ENCODE measurements at places on chromosomes 1 and 21. TPM values are rescaled to one million over a fixed set of nuclear protein-coding genes. Genes with fewer than 3 reads are reported as not detected.

- H3K27ac ChIP-seq: no peak overlapping the region
- H3K4me3 ChIP-seq: no peak overlapping the region
- peaks cover 16% of the 10 kb centered on the region for H3K36me3 ChIP-seq
- no peak for DNase-seq
- no peaks in the 10 kb centered on the region for H3K4me1 ChIP-seq
Observed at GRCh38 chr1:59737638-59738037, 77.1 kb upstream of the HOOK1 start.

- H3K27ac ChIP-seq: no peak overlapping the region
- DNase-seq: no peak
- H3K27me3 ChIP-seq: no peaks in the 10 kb centered on the region
- H3K4me1 ChIP-seq: peaks cover 30% of the 10 kb centered on the region
Observed at GRCh38 chr1:156594190-156594589, 2.6 kb downstream of the NAXE start.

- peak within 1 kb of the TSS; percentile 58 for H3K27ac ChIP-seq
- peaks cover 38% of the 10 kb centered on the region for H3K4me1 ChIP-seq
- H3K4me3 ChIP-seq: peak within 1 kb of the TSS; percentile 39
- peaks cover 10% of the 10 kb centered on the region for H3K27me3 ChIP-seq
- no peaks in the 10 kb centered on the region for H3K36me3 ChIP-seq
Observed at GRCh38 chr21:44353191-44353970, at the start of gene TRPM2. Gene TRPM2 (plus strand): TSS chr21:44353621. CDS start chr21:44353701, 80 bp downstream.

The NPPB gene
- total RNA-seq: not detected

GRCh38 chr1:101964708-101965107 is 32.0 kb downstream of the OLFM3 start:
- no peak for DNase-seq
- no peak overlapping the region for H3K27ac ChIP-seq
- H3K4me3 ChIP-seq: no peak overlapping the region
- H3K27me3 ChIP-seq: peaks cover 2% of the 10 kb centered on the region

DNA sequence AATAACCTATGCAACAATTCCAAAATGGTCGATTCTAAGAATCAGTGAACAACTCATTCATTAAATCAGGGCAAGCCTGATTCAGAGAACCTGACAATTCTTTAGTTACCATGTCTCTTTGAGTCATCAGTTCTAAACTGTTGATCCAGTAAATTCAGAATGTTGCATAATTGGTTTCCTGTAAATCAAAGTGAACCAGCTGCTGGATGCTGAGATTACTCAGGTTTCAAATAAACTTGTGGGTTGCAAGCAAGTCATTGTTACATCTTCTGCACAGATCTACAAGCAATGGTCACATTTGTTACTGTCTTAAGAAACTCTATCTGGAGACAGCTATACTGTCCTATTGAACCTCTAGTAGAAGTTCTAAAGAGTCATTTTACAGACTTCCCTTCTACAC is 16.5 kb downstream of the PLA2G2D start:
- H3K4me1 ChIP-seq: peaks cover 2% of the 10 kb centered on the region
- H3K27ac ChIP-seq: peak overlapping the region; percentile 6
- H3K27me3 ChIP-seq: peaks cover 3% of the 10 kb centered on the region
- no peaks in the 10 kb centered on the region for H3K36me3 ChIP-seq
- no peak for DNase-seq

DNA sequence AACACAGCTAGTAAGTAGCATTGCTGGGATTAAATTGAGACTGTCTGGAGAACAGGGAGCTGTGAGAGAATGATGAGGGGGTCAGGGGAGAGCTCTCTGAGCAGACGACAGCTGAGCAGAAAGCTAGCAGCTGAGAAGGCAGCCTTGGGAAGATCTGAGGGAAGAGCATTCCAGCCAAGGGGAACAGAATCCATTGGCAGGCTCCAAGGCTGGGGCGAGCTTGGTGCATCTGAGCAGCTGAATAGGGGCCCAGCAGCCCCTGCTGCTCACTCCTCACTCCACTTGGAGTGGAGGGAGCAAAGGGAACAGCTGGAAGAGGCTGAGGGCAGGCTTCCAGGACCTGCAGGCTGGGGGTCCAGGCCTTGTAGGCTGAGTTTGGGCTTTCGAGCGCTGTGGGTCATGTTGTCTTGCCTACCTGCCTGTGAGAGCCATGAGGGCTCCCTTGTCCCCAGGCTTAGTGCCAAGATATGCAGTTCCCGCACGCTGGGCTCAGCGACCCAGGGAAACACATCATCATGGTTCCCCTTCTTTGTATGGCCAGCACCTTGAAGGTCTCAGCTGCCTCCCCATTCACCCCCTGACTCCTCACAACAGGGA is 10.5 kb downstream of the ACOT11 start:
- H3K36me3 ChIP-seq: no peaks in the 10 kb centered on the region
- H3K4me3 ChIP-seq: no peak overlapping the region
- no peaks in the 10 kb centered on the region for H3K4me1 ChIP-seq
- H3K27ac ChIP-seq: no peak overlapping the region

The CSF3R gene
- not detected for total RNA-seq

DNA sequence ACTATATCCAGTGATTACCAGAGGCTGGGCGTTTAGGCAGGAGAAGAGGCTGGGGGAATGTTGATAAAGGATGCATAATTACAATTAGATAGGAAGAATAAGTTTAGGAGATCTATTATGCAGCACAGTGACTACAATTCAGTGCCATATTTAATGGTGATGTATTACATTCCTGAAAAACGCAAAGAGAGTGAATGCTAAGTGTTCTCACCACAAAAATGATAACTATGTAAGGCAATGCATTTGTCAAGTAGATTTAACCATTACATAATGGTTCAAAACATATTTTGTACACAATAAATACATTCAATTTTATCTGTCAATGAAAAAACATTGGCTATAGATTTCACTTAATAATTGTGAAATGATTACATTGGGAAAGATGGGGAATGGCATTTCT is 548.9 kb downstream of the NUF2 start:
- H3K4me3 ChIP-seq: no peak overlapping the region
- no peak for DNase-seq
- H3K4me1 ChIP-seq: no peaks in the 10 kb centered on the region
- H3K27me3 ChIP-seq: no peaks in the 10 kb centered on the region
- no peaks in the 10 kb centered on the region for H3K36me3 ChIP-seq

The ANKRD34A gene
- total RNA-seq: 4.6 TPM

The EPHB2 gene
- 0.07 TPM for total RNA-seq

DNA sequence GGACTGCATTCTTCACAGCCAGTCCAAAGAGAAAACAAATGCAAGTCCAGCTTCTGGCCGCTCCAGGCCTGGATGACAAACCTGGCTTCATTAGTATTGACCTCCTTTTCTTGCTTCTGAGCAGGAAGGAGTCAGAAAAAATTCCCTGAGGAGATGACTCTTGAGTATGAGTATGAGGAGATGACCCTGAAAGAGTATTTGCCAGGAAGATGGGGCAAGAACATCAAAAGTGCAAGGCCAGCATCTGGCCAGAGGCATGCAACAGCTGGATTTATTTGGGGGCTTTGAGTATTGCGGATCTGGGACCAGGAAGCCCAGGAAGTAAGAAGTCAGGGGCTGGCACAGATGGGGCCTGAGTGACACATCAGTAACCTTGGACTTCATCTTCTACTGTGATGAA is 113.9 kb downstream of the GLIS1 start:
- H3K27ac ChIP-seq: no peak overlapping the region
- DNase-seq: no peak
- no peaks in the 10 kb centered on the region for H3K36me3 ChIP-seq
- H3K27me3 ChIP-seq: peaks cover 1% of the 10 kb centered on the region

GRCh38 chr1:29647581-29647980 is 411.3 kb downstream of the PTPRU start:
- DNase-seq: no peak
- H3K36me3 ChIP-seq: no peaks in the 10 kb centered on the region
- H3K27ac ChIP-seq: no peak overlapping the region
- peaks cover 11% of the 10 kb centered on the region for H3K27me3 ChIP-seq
- no peak overlapping the region for H3K4me3 ChIP-seq

DNA sequence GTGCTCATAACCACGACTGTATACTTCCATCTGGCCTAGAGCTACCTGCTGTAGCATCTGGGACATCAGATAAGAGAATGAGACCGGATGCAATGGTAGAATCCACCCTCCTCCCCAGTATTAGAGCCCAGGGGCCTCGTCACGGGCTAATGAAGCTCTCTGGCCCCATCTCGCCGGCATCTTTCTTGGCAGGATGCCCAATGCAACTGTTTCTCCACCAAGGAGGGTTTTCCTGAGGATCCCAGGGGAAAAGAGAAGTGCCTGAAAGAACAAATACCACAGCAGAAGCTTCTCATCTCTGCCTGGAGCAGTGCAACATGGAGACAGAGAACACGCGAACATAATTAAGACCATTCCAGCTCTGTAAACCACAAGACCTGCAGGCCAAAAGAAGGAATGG is 80.0 kb downstream of the VWA5B1 start:
- DNase-seq: no peak
- peaks cover 6% of the 10 kb centered on the region for H3K4me1 ChIP-seq
- no peak overlapping the region for H3K27ac ChIP-seq
- peaks cover 35% of the 10 kb centered on the region for H3K27me3 ChIP-seq

The SPATA17 gene
- not detected for total RNA-seq
